Right ventricle myocardium superior (tissue), 1 donor: ENCODE measurements at places on chromosomes 6 and 20. TPM values are rescaled to one million over a fixed set of nuclear protein-coding genes. Genes with fewer than 3 reads are reported as not detected.

GRCh38 chr20:59148701-59149493, 14.7 kb upstream of the ZNF831 start:
- DNase-seq, result no peak

GRCh38 chr20:9441948-9442347, 72.4 kb upstream of the LAMP5 start:
- no peak for DNase-seq

- DNase-seq, result no peak
Measured at GRCh38 chr6:122758927-122759334, 20.6 kb upstream of the FABP7 start.

- DNase-seq, result no peak
Measured at GRCh38 chr20:40104959-40105358, 584.1 kb downstream of the MAFB start.

GRCh38 chr6:42401613-42401951, 50.1 kb downstream of the TRERF1 start:
- DNase-seq, result no peak

GRCh38 chr6:37845026-37845911, 25.7 kb downstream of the ZFAND3 start:
- DNase-seq, result no peak

DNA sequence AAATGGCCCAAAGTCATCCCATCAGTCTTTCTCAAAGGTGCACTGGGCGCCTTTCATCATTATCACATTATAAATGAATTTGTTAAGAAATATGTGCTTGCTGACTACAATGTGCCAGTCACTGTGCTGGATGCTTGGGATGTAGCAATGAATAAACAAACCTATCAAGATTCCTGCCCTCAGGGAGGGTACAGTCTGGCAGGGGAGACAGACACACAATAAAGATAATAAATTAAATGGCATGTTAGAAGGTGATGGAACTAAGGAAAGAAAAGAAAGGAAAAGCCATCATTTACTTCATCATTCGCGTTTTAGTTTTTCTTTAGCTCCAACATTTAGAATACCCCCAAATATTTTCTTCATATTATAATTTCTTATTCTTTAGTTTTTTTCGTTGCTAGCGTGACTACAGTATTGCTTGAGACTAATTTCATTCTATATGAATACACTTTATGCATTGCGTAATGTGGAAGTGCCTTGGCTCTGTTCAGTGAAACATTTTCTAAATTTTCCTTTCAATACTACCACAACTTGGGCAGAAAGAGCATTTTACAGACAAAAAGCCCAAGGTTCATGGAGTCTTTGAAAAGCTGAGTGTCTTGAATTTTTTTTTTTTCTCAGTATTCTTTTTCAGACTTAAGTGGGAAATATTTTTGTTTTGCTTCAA, 48.7 kb upstream of the CITED2 start:
- DNase-seq, result no peak

DNA sequence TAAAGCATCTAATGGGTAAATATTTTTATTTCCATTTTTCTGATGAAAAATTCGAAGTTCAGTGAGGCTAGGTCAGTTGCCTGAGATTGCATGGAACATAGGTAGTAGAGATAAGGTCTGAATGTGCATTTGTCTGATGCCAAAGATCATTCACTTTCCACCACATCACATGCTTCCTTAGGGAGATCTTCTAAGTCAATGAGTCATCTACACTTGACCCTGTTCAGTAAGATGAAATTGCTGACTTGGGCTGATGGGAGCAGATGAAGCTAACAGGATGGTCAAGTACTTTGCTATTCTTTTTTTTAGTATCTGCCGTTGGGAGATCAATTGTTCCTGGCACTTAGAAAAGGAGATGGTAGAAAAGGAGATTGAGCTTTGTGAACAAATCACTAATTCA, 511.3 kb downstream of the PHF3 start:
- no peak for DNase-seq

- no peak for DNase-seq
Measured at GRCh38 chr6:107778265-107778664, 45.8 kb downstream of the SCML4 start.

DNA sequence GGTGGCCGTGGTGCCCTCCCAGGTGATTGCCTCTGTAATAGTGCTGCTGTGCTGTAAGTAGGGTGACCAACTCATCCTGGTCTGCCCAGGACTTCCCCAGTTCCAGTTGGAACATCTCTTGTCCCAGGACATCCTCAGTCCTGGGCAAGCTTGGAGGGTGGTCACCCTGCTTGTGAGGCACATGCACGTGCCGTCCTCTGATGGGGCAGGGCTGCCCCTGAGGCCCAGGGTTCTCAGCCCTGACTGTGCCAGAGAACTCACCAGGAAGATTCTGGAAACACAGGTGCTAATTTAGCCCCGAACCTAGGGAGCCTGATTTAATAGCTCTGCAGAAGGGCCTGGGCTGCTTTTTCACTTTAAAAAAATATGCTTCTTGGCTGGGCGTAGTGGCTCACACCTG, 120.9 kb upstream of the PHACTR3 start:
- DNase-seq, result no peak

DNA sequence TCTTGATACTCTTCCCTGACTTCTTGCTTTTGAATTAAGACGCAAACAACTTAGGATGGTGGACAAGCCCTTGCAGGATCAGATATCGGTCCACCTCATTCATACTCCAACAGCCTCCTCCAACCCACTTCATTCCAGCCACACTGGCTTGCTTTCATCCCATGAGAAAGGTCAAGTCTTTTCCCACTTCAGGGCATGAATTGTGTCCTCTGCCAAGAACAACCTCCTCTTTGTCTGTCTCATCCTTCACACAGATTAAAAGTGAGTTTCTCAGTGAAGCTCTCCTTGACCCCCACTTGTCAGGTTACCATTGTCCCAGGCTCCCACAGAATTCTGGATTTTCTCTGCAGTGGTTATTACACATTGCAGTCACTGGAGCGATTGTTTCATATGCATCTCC, 91.8 kb upstream of the TGM3 start:
- DNase-seq, result no peak

- DNase-seq, result no peak
Measured at GRCh38 chr6:131169613-131170012, 34.3 kb downstream of the AKAP7 start.

DNA sequence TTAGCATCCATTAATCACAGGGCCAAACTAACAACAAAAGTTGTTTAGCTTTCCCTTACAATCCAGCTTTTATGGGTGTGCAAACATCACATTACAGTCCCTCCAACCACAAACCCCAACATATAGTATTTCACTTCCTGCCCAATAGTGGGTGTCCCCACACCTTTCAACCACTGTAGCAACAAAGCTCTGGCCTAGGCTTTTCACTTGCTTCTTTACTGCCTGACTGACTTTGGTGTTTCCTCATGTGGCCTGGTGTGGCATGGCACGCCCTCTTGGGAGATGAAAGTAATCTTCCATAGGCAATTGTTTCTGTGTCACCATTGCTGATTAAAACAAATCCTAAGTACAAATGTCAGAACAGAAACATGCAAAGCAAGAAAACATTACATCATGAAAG, 46.3 kb downstream of the MCM8 start:
- no peak for DNase-seq

- no peak for DNase-seq
Measured at GRCh38 chr6:169048185-169048864, 205.3 kb downstream of the THBS2 start.

DNA sequence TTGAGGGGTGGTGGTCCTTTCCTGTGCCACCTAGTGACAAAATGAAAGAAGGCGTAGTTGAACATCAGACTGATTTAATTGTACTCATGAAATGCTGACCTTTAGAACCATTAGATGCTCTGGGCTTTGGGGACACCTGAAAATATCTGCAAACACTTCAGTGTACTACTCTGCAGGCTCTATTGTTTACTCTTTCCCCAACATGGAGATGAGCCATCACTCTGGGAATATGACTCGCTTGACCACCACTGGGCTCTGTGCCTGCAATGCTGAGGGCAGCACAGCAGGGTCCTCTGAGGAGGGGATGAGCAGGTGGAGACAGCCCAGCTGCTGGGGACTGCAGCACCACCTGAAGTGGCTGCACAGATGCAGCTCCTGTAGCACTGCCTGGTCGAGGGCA, 74.8 kb upstream of the SLC24A3 start:
- no peak for DNase-seq

GRCh38 chr6:34476921-34477320, 11.0 kb downstream of the PACSIN1 start:
- DNase-seq, result no peak

GRCh38 chr20:51640743-51641142, 98.2 kb upstream of the NFATC2 start:
- DNase-seq, result no peak

DNA sequence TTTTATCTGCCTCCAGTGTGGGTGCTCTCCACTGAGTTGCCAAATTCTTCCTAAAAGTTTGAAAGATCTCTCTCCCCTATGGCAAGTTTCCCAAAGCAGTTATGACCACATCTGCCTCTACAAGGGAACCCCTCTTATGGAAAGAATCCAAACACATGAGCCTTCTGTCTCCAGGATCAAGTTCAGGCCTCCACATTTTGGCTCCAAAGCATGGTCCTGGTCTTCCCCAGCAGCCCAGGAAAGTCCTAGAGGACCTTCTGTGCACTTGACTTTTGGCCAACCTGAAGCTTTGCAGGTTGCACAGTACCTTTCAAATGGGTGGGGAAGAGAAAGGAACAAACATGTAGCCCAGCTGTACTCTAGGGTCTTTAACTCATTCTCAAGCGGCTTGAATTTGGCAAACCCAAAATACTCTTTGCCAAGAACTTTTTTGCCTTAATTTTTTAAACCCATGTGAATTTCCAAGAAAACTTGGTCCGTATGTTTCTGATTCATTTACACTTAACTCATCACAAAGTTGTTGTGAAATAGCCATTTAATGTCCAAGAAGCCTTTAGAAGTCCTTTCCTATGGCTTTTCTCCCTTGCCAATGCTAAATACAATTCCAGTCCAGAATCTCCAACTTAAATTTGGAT, 240.1 kb upstream of the TBX18 start:
- peak; percentile 46 for DNase-seq

DNA sequence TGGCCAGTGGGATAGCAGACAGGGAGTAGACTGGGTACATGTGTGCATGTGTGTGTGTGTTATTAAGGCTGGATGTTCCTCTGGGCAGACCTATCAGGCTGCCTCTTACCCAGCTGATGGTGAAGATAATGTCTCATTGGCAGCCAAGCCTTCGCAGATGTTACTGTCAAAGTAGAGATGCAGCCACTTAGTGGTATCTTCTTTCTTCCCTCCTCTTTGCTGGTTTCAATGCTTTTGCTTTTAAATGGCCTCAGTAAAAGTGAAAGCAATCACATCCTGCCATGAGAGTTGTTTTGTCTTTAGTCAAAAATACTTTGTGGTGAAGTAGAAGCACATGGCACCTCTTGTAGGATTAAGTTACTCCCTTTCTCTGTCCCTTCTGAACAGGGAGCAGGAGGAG, 57.5 kb downstream of the SNRNP48 start:
- DNase-seq, result no peak

DNA sequence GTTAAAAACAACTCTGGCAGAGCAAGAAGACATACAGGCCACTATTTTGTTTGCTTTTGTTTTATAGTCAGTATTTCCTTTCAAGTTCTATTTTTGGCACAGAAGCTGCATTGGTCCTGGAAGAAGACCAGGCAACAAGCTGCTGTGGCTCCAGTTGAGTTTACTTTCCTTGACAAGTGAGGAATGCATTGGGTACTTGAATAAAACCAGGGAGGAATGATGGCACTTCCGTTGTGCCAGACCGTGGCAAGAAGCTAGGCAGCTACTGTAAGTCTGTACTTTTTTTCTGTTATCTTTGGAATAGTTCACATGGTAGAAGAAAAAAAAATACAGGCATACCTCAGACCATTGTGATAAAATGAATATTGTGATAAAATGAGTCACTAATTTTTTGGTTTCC, 66.3 kb downstream of the NCOA3 start:
- DNase-seq, result no peak

DNA sequence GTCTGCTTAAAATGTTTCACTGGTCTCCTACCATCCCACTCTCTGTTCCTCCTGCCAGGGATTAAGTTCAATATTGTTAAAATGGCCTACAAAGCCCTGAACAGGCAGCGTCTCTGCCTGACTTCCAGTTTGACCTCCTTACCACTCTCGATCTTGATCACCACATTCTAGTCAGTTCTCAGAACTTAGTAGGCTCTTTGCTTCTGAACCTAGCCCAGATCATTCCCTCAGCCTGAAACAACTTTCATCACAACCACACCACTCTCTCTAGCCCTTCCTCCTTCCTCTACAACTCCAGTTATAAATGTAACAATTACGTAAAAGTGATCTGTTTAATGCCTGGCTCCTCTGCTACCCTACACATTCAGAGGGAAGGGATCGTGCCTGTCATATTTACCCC, 53.3 kb downstream of the ATG5 start:
- no peak for DNase-seq

GRCh38 chr20:38961530-38962043, 557 bp upstream of the DHX35 start:
- DNase-seq, result no peak

DNA sequence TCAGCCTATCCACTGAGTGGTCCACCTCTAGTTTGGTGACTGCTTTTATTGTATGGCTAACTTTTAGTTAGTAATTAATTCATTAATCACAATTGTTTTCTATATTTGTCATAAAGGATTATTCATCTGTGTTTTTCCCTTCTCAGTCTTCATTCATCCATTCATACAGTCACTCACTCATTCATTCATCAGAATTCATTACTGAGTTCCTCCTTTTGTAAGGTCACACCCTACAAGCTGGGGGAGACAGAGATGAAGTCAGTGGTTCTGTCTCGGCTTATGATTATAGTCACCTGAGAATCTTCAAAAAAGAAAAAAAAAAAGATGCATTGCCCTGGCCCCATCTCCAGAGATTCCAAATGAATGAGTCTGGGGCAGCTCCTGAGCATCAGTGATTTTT, 257.1 kb downstream of the ADGB start:
- no peak for DNase-seq

DNA sequence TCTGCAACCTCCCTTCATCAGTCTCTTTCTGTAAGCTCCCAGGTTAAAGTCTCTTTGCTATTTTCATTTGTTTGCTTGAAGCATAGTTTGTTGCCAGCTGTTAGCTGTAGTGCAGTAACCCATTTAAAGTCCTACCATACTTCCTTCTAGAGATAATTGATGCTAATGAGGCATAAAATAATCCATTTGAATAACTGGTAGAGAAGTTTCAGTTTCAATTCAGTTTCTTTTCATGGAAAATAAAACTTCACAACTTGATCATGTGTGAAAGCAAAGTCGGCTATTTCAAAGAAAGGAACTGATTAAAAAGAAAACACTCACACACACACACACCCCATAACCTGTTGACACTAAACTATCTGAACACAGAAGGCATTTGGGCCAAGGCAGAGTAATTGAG, 68.5 kb upstream of the TENT5A start:
- DNase-seq, result no peak

- DNase-seq, result no peak
Measured at GRCh38 chr6:148182378-148182777, 160.3 kb upstream of the SASH1 start.

- no peak for DNase-seq
Measured at GRCh38 chr6:47247227-47247797, 62.4 kb downstream of the TNFRSF21 start.

- no peak for DNase-seq
Measured at GRCh38 chr6:65545920-65546319, 161.1 kb downstream of the EYS start.

The PLEKHG1 gene
- 7.3 TPM for total RNA-seq

The POU5F1 gene
- 0.94 TPM for total RNA-seq

The NOX3 gene
- total RNA-seq, result not detected

The MYH7B gene
- total RNA-seq, result 222 TPM

The PPIL6 gene
- 5.5 TPM for total RNA-seq

The CAGE1 gene
- total RNA-seq, result not detected

The ZNF334 gene
- total RNA-seq, result 0.40 TPM

The PCK1 gene
- 2.3 TPM for total RNA-seq

The OPRL1 gene
- total RNA-seq, result 0.75 TPM

The RWDD1 gene
- 65.2 TPM for total RNA-seq

The CBLN4 gene
- not detected for total RNA-seq
